M059J (cell line): ENCODE measurements at places on chromosomes 7 and 10.

GRCh38 chr7:98394377-98394836 lies 6.5 kb downstream of the BAIAP2L1 start:
- DNase-seq, result peak; percentile 81

- DNase-seq, result peak; percentile 23
These were observed 444.0 kb upstream of the NFE2L3 start for GRCh38 chr7:25707768-25708620.

- no peak for DNase-seq
These were observed 174.2 kb upstream of the HGF start for GRCh38 chr7:81944058-81944457.

- DNase-seq, result peak; percentile 50
These were observed 123.4 kb downstream of the CUX1 start for GRCh38 chr7:101940830-101941229.

DNA sequence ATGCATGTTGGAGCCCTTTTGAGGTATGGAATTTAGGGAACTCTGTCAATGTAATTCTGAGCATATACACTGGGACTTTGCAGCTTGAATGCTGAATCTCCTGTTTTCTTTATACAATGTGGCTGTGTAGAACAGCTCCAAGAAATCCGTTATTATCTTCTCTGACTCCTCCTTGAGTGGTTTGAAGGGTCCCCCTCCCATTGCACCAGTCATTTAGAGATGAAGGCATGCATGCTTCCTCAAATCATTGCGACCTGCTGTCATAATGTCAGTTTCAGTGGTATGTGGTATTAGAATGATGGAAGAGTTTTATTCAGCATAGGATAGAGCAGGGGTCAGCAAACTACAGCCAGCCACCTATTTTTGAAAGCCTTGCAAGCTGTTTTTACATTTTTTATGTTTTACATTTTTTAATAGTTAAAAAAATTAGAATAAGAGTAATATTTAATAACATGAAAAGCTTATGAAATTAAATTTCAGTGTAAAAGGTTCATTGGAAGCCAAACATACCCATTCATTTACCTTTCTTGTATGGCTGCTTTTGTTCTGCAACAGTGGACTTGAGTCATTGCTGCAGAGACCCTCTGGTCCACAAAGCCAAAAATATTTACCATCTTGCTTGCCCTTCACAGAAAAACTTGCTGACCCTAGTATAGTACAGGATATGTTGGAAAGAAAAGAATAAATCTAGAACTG lies 8.1 kb downstream of the STK17A start:
- DNase-seq, result no peak

GRCh38 chr10:60496181-60496580 lies 106.5 kb upstream of the ANK3 start:
- no peak for DNase-seq

DNA sequence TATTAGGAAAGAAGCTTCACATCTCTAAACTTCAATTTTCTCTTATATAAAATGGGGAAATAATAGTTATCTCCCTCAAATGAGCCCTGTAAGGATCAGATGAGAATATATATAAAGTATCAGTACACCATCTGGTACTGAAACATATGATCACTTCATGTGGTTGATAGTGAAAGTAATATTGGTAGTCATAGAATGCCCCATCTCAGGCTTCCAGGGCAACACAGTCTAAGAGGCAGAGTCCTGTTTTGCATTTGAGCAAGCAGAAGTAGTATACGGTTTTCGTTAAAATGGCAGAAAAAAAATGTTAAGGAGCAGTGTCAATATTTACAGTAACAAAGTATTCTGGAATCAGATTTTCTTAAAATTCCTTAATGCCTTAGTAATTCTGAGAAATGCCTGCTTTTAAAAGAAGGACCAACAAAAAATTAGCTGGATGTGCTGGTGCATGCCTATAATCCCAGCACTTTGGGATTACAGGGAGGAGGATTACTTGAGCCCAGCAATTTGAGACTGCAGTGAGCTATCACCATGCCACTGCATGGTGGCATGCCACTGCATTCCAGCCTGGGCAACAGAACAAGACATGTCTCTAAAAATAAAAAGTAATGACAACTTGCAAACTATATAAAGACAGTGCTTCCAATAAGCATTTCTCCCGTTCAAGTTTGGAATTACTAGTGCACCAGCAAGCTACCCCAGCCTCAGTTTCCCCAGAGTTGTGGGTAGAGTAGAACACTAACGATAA lies 19.8 kb downstream of the KBTBD2 start:
- DNase-seq, result no peak

GRCh38 chr7:149707448-149707886 lies 65.9 kb downstream of the ZNF467 start:
- no peak for DNase-seq

GRCh38 chr7:13778967-13779366 lies 210.5 kb downstream of the ETV1 start:
- DNase-seq, result peak; percentile 88

DNA sequence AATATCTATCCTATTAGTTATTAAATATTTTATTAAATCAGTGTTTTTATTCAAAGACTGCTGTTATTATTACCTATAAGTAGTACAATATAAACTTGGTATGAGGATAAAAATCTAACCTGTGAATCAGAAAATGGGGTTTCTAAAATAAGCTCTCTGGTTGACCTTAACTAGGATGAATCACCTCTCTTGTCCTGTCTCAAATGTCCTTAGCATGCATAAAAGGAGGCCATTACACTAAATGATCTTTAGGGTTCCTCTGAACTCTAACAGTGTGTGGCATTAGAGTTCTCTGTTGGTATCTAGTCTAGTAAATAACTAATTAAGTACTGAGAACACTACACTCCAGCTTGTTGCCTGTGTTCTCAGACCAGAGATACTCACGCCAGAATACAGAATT lies 143.1 kb upstream of the LRRTM3 start:
- peak; percentile 58 for DNase-seq

GRCh38 chr7:66265566-66265965 lies 60.4 kb downstream of the TPST1 start:
- DNase-seq, result peak; percentile 56

DNA sequence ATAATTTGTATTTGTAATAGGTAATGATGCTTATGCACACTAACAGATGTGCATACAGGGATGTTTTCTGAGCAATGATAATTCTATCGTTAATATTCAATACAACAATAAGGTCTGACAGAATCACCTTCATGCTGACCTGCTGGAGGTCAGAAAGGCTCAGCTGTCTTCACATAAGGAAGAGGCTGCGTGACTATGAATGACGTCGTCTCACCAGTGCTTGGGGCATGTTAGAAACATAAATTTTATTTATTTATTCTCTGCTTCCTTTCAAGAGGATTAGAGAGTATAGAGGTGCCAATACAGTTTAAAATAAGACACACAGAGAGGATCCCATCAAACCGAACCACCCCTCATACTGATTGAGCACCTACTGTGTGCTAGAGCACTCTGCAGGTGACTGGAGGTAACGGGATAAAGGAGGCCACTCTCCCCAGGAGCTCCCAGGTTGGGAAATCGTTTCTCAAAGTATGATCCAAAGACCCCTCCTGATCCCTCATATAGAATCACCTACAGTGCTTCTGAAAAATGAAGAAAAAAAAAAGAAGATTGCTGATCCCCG lies 265.6 kb upstream of the NPVF start:
- no peak for DNase-seq

DNA sequence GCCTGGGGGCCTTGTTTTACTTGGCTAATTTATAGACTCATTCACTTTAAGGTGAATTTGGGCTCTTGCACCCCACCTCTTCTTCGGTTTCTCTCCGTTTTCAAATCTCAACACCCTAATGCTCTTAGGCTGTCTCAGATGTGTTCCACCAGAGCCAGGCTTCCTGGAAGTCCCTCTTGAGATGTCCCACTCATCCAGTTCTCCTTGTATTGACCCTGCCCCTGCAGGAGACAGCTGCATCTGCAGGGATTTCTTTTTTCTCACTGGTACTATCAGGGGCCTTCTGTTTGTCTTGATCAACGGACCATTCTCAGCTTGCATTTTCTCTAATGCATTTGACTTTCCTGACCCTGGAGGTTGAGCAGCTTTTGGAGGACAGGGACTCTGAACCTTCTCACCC lies 279.5 kb downstream of the GALNT17 start:
- no peak for DNase-seq

DNA sequence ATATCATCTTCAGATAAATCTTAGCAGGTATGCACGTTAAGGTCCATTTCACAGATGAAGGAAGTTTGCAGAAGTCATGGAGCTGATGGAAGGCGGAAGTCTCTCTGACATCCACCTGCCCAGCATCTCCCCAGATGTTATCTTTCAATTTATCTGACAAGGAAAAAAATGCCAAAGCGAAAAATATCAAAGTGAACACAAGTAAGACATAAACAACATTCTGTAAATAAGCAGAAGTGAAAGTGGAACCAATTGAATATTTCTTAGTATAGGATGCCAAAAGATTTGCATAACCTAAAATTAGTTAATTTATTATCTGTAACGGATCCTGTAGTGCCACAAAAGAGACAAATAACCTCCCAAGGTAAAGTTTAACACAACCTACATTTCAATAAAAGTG lies 73.6 kb upstream of the NEBL start:
- DNase-seq, result no peak

DNA sequence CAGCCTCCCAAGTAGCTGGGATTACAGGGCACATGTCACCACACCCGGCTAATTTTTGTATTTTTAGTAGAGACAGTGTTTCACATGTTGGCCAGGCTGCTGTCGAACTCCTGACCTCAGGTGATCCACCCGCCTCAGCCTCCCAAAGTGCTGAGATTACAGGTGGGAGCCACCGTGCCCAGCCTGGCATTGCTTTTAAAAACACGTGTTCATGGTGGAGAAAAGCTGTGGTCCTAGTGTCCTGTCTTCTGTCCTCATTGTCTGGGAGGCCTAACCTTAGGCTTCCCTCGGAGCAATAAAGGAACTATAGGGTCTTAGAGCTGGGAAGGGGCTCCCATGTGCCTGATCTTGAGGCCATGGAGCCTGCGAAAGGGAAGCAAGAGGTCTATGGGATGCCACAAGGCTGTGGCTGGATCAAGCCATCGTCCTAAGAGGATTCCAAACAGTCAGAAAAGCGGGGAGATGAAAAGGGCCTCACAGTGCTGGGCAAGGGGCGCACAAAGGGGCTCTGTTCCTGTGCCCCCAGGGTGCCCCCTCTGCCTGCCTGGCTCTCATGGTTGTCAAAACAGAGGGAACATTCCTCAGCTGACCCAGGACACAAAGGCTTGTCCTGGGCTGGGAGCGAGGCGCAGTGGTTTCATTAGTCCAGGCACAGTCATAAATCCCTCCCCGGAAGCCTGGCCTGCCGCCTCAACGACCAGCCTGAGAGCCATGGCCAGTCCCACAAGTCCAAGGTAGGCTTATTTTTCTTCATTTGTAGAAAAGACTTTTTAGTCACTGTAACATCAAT lies 106.6 kb upstream of the TNS3 start:
- DNase-seq, result no peak

DNA sequence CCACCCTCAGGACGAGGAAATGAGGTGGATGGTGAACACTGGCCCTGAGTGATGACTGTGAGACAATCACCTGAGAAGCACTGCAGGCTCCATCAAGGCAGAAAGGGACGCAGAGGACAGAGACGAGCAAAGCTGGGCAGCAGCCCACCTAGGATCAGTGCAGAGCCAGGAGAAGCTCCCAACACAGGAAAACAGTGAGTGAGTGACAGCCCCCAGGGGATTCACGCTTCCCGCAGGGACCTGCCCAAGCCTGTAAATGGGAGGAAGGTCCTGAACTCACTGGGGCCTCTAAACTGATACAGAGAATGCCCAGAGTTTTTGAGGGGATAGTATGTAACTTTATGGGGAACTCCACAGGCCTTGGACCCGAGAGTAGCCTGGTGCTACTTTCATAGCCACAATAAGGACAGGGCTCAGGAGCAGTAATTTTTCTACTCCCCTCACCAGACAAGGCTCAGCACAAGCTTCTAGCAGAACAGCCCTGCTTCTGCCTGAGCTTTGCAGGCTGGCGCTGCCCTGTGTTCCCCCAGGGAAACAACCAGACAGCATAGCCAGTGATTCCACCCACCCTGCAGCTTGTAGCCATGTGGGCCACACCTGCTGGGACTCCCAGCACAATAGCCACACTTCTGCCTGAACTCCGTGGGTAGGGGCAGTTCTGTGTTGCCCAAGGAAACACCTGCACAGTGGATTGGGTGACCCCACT lies 708.4 kb downstream of the POM121L12 start:
- no peak for DNase-seq

DNA sequence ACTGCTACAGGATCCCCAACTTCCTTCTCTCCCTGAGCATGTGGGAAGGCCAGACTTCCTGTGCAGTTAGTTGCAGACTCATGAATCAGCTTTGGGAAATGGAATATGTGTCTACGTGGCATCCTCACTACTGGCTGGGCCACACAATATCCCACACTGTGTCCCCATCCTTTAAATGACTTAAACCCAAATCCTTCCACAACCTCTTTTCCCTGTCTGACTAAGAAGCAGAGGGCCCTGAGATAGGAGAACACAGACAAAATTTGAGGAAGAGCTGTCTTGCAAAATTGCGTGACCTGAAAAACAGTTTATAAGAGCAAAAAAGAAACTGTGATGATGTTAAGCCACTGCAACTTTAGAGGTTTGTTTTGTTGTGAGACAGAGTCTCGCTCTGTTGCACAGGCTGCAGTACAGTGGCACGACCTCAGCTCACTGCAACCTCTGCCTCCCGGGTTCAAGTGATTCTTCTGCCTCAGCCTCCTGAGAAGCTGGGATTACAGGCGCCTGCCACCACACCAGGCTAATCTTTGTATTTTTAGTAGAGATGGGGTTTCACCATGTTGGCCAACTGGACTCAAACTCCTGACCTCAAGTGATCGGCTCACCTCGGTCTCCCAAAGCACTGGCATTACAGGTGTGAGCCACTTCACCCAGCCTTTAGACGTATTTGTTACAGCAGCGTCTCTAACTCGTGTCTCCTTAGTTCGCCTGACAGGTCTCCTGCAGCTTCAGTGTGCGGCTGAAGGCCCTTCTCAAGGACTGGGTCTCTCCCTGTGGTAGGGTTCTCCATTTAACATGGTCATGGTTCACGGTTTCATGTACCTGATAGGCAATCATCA lies 46.9 kb upstream of the SFMBT2 start:
- DNase-seq, result peak; percentile 5

- DNase-seq, result no peak
These were observed 54.4 kb upstream of the SEC61G start for GRCh38 chr7:54813398-54813797.

- peak; percentile 96 for DNase-seq
These were observed 89.2 kb upstream of the MKLN1 start for GRCh38 chr7:131238347-131238931.

- DNase-seq, result no peak
These were observed 239.6 kb downstream of the SKAP2 start for GRCh38 chr7:26624839-26625238.

- no peak for DNase-seq
These were observed 1.8 kb downstream of the CHST12 start for GRCh38 chr7:2405201-2405600.

DNA sequence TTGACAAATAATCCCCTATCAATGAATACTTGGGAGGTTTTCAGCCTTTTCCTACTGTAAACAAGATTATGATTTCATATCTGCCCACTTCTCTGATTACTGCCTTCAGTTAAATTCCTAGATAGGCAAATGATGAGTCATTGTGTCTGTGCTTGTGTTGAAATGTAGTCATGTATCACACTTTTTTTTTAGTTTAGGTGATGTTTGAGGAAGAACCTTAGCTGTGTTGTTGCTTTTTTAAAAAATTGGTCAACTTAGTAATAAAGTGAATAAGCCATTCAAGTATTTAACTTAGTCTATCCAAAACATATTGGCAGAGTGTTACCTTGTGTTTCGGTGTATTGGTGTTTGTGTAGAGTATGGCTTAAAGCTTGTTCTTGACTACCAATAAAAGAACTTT lies 60.0 kb downstream of the WAC start:
- peak; percentile 52 for DNase-seq
